ELF-1 (cell line): ENCODE measurements at places on chromosomes 2 and 18.

DNA sequence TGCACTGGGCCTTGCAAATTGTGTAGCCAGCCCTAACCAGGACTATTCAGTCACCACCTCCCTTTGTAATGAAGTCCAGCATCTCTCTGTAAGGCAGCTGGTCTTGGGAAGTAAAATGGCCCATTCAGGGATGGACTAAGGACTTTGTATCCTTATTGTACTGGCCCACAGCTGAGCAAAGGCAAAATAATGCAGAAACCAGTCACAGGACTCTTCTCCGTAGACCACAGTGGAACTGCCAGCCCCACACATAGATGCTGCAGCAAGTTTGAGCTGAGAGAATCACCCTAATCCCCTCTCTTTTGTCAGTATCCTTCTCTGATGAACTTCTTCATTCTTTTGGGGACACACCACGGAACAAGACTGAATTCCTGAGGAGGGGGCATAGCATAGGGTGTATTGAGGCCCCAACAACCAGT lies 73.6 kb upstream of the RTN4 start:
- DNase-seq = no peak

- no peak for DNase-seq
These were observed 64.1 kb upstream of the EHBP1 start for GRCh38 chr2:62641410-62641843.

DNA sequence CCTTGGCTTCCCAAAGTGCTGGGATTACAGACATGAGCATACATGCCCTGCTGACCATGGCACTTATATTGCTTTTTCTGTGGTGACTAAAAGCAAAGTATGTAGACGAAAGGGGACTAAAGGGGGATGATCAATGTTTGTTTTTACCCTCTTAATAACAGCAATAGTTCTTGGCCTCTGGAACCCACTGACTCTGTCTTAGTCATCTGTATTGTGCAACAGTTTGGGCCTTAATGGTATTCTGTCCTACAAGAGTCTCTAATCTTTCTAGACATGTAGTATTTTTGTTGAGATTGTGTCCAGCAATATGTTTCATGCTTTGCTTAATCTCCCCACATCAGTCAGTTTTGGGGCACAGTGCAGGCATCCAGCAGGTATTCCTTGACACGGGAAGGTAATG lies 359.9 kb upstream of the FANCL start:
- DNase-seq = no peak

GRCh38 chr2:163351143-163351542 lies 384.7 kb downstream of the FIGN start:
- DNase-seq = no peak

- DNase-seq = no peak
These were observed 3.5 kb downstream of the WNT6 start for GRCh38 chr2:218863021-218863520.

- no peak for DNase-seq
These were observed 721.0 kb upstream of the PKDCC start for GRCh38 chr2:41326851-41327250.

- no peak for DNase-seq
These were observed 4.4 kb downstream of the GCKR start for GRCh38 chr2:27501042-27501441.

DNA sequence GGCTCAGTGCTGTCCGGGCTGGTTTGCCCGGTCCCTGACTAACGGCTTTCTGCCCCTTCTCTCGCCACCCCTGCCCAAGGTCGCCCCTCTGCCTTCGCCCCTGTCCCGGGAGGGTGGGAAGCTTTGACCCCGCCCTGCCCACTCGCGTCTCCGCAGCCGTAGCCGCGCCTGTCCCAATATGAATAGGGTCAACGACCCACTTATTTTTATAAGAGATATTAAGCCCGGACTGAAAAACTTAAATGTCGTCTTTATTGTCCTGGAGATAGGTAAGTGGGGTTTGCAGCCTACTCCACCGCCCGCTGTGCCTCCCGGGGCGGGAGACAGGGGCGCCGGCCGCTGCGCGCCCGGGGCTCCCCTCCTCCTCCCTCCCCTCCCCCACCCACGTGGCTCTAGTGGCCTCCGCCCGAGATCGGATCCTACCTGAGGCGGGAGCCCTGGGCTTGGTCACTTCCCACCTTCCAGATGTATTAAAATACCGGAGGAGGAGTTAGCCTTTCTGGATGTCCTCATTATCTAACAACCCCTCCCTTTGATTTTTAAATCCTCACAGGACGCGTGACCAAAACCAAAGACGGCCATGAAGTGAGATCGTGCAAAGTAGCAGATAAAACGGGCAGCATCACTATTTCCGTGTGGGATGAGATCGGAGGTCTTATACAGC lies 633 bp downstream of the NABP1 start:
- peak; percentile 57 for DNase-seq

GRCh38 chr2:139077099-139077737 lies 297.0 kb upstream of the NXPH2 start:
- DNase-seq = no peak

GRCh38 chr2:21317131-21317530 lies 193.4 kb downstream of the TDRD15 start:
- DNase-seq = peak; percentile 75

DNA sequence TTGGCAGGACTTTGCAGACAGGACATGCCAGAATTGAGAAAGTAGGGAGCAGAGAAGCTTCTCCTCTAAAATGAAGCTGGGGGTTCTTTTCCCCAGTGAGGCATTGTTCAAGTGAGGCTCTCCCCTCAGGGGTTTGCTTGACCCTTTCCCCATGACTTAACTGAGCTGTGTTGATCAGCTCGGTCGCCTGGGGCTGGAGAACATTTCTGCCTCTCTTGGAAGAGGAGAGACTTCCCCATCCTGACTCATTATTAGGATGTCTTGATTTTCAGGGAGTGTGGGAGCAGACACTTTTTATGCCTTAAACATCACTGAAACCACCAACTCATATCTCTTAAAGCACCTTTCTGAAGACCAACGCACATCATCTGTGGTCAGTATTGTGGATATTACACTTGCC lies 27.9 kb upstream of the GLI2 start:
- DNase-seq = no peak

GRCh38 chr2:235560345-235560744 lies 66.5 kb downstream of the AGAP1 start:
- DNase-seq = no peak

DNA sequence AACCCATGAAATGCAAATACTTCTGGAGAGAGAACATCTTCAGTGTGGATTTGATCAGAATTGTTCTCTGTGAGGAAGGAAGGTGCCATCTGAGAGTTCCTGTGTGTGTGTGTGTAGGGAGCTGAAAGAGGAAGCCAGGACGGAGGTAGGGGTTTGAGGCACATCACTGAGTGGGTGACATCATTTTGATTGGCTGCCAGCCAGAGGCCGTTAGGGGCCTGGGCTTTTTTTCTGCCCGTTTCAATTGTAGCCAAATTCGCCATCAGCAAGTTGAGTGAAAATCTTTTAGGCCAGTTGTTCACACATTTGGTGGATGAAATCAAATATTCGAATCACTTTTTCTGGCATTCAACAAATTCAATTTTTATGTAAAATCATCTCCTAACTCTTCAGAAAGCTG lies 48.9 kb downstream of the TSN start:
- peak; percentile 47 for DNase-seq

DNA sequence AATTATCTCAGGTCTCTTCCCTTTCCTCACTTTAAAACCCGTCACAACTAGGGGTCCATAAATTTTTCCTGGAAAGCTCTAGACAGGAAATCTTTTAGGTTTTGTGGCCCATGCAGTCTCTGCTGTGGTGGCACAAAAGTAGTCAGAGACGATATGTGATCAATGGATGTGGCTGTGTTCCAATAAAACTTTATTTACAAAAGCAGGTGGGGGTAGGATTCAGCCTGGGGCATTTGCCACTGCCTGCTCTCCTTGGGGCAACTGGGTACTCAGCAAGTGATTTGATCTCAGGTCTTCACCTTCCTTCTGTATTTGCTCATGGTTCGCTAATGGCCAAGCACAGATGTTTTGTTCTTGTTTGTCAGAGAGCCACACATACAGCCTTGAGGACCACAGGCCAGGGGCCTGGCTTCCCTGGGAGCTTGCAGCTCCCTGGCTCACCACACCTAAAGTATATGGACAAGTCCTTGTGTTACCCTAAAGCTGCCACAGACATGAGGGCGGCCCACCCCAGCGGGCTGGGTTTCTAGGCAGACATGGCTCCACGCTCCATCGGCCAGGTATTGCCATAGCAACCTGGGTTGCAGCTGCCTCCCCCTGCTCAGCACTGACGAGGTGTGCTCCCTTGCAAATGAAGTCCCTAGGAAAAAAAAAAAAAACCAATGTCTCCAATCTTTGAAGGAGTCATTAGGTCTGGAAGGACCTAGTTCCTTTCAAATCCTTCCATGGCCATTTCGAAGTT lies 89.7 kb upstream of the YWHAQ start:
- DNase-seq = no peak

DNA sequence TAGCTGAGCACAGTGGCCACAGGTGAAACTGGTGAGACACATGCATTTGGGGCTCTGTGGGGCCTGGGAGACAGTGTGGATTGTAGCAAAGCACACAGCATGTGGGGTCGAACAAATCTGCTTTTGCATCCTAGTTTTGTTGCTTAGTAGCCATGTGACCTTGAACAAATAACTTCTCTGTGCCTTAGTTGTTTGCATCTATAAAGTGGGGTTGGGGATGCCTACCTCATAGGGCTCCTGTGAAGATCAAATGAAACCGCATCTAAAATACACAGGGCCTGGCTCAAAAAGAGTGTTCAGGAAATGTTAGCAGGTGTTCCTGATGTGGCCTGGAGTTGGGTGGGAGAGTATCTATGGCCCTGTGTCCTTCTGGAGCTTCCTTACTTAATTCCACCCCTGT lies 30.3 kb upstream of the CATIP start:
- DNase-seq = no peak

DNA sequence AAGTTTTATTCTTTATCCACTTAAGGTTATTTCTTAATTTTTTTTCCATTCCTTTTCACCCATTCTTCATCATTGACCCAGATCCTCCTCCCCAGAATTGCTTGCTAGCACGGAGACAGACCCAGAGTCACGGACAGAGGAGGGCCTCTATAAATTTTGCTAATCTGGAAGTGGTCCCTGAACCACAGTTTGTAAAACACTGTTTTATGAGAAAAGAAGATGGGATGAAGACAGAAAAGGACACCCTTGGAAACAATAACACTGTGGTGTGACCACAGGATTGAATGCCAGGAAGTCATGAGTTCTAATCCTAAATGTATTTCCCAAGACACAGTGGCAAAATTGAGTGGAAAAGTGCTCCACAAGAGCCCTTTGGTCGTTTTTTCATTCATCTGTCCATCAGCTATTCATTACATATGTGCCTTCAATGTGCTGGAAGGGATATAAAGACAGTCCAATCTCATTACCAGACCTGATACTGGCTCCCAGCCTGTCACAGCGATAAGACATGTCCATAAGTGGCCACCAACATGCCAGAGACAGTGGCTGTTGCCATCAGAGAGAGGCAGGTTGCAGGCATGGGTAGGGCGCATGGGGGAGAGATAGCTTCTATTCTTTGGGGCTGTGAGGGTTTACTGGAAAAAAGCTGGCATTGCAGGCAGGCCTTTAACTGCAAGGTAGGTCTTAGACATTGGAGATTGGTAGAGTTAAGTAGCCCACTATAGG lies 175.2 kb upstream of the ALPP start:
- DNase-seq = no peak

GRCh38 chr2:100145893-100146656 lies 3.7 kb upstream of the AFF3 start:
- DNase-seq = no peak

- no peak for DNase-seq
These were observed 401.7 kb upstream of the HS6ST1 start for GRCh38 chr2:128720080-128721022.

- DNase-seq = peak; percentile 54
These were observed 206.4 kb upstream of the ID2 start for GRCh38 chr2:8475349-8476031.

DNA sequence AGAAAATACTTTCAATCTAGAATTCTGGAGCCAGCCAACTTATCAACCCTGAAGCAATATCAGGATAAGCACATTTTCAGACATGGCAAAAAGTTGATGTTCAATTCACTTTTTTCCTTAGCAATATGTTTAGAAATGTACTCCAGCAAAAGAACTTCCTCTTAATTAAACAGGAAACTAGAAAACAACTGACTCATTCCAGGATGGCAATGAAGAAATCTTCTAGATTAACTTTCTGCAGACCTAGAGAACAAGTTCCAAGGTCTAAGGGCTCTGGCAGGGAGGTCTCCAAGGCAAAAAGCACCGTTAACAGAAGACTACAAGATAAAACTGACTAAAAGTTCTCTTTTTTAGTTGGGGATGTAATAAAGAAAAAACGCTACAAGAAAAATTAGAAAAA lies 69.2 kb upstream of the VWC2L start:
- DNase-seq = no peak

DNA sequence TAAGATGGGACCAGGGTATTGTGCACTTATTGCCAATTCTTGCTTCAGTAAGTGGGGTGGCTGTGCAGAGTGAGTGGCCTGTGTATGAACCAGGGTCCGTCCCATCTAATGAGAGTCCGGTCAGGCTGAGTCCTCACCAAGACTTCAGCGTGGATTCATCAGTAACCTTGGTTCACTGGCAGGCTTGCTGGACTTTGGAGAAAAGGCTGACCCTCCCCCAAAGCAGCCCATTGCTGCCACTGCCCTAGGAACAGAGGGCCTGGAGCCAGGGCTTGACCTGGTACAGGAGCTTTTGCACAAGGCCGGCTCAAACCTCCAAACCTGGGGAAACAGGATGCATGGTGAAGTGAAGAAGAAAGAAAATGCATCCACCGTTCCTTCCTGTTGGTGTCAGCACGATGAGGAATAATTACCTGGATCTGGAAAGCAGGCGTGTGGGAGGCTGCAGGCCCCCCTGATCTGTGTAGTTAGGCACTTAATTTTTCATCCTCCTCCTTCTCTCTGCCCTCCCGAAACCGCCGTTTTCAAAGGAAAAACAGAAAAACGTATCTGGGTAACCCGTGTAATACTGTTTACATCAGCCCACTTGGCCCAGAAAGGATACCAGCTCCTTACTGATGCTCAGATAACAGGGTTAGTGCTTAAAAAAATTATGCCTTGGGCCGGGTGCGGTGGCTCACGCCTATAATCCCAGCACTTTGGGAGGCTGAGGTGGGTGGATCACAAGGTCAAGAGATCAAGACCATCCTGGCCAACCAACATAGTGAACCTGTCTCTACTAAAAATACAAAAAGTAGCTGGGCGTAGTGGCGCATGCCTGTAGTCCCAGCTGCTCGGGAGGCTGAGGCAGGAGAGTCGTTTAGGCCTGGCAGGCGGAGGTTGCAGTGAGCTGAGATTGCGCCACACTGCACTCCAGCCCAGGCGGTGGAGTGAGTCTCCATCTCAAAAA lies 147.7 kb downstream of the TGIF1 start:
- DNase-seq = no peak

GRCh38 chr18:65788373-65788772 lies 37.6 kb downstream of the CDH7 start:
- DNase-seq = peak; percentile 14
